ENCODE measurements at places on chromosomes 11 and 22.

GRCh38 chr11:36383195-36383594 is 87.1 kb downstream of the PRR5L start:
- DNase-seq: no peak

DNA sequence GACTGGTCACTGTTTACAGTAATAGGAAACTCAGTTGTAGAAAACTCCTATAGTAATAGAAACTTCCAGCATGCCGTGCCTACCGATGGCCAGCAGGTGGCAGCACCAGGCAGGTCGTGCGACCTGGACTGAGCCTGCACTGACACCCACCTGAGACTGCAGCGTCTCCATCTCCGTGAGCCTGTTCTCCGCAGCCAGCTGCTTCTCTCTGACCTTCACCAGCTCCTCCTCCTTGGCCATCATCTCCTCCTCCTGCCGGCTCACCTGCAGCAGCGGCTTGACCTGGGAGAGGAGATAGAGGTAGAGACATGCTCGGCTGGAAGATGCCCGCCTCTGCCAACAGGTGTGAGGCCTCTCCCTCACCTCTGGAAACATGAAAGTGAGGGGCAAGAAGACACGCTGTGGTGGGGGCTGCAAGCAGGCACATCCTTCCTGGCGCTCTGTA is 48.5 kb downstream of the APOL1 start:
- DNase-seq: peak; percentile 32

DNA sequence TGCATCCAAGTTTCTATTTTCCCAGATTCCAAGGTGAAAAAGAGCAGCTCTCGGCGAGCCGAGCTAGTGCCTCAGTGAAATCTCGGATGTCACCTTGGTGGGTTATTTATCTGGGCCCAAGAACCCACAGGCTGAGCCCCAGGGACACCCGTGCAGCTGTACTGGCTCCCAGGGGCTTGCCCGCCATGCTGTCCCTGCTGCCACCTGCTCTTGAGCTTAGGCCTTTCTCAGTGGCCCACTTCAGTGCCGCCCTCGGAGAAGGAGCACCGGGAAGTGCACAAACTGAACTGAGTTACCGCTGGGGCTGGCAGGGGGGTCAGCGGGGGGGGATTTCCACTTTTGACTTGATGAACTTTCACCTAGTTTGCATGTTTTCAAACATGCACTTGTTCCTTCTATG is 27.9 kb downstream of the CPT1A start:
- no peak for DNase-seq

- DNase-seq: no peak
Observed at GRCh38 chr22:23453277-23453676, 126.8 kb downstream of the IGLL1 start.

- no peak for DNase-seq
Observed at GRCh38 chr11:21988477-21988876, 204.4 kb upstream of the ANO5 start.

GRCh38 chr22:40818747-40819598 is at the start of gene SLC25A17:
TSS of gene SLC25A17 (minus strand) at chr22:40819346. CDS start at chr22:40819248, 98 bp downstream.
- peak; percentile 26 for DNase-seq

DNA sequence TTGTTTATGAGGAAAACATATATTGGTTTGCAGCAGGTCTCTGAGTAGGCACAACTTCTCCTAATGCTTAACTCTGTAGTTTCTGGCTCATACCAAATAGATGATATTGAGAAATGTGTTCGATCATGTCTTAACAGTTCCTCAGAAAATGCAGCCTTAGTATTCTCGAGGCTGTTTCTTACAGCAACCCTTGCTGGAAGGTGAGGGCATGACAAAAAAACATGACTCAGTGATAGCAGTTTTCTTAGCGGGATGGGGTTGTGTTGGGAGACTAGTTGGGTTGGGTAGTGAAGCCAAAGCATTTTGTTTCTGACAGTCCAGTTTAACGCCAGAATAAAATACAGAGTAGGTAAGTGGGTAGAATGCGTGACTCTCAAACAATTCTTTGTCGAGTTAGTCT is 94.7 kb upstream of the PARVA start:
- no peak for DNase-seq

DNA sequence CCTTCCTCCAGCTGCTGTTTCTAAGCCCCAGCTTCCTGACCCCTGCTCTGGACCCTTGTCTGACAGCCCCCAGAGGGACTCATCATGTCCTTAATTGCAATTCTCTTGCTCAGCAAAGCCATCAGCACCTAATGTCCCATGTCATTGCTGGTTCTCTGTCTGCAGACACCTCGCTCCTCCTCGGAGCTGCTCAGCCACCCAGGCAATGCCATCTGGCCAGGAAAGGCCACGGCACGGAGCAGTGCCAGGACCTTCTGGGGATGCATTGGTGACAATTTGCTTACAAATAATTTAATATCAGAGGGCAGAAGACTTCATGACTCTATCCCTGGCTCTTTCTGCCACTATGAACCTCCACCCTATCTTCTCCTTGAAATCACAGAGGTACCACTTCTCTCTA is 107.0 kb upstream of the THY1 start:
- DNase-seq: no peak

DNA sequence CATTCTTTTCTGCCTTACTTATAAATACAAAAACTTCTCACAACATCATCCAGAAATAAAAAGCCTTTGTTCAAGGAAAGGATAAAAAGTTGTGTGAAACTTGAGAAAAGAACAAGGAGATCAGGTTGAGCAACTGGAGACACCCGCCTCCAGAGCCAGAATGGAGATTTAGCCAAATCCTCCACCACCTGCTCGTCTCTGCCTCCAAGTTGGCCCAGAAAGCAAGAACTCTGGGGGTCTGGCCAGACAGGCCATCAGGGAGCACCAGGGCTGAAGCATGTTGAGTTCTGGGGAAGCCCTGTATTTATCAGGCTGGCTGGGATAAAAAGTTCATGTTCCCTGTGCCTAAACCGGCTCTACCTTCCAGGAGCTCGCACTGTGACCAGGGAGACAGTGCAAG is 14.9 kb downstream of the SMCO4 start:
- DNase-seq: no peak

DNA sequence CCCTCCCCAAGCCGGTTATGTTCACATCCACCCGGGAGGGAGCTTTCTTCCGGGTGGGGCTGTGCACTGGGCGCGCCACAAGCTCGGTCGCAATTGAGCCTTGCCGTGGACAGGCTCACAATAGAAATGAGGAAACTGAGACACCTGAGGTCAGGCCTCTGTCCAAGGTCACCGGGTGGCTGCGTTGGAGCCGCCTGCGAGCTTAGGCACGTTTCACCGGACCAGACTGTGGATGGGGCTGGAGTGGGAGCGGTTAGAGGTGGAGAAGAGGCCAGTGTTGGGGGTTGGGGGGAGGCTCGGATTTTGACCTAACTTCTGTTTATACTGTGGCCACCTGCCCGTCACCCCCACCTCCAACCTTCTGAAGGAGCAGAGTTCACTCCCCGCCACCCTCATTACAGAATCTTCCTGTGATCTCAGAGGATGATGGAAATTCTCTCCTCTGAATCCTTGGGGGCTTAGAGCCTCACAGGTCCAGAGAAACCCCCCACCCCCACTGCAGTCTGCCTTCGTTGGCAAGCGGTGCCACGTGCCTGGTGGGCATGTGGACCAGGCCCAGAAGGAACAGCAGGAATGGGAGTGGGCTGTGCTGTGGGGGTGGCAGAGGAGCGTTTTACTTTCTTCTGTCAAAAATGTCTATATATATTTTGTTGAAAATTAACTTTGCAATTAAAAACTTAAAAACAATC is 631 bp upstream of the NPTXR start:
- no peak for DNase-seq

DNA sequence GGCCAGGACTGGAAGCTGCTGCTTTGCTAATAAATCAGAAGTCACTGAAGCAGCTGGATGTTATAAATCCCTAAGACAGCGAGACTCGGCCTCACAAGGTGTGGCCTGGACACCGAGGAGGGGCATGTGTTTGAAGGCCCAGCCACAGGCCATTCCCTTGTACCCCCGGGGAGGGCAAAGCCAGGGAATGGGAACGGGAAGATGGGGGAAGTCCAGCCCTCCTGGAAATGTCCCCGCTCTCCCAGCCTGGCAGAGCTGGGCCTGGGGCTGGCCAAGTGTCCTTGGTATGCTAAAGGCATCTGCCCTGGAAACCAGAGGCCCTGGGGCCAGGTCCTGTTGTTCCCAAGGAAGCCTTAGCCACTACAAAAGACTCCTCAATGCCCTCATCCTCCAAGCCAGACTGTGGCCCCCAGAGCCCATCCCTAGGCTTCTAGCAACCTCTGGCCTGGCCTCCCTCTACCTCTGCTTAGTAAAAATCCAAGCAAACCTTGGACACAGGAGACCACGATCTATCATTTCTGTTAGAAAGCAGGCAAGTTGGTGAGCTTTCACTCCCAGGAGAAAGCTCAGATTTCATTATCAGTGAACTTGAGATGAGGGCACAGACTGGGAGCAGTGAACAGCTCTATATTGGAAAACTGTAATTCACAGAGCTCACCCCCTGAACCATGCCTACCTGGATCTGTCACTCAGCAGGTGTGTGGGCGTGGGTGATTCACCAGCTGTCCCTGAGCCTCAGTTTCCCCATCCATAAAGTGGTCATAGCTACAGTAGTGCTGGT is 11.0 kb downstream of the CHST1 start:
- no peak for DNase-seq

- no peak for DNase-seq
Observed at GRCh38 chr11:45048313-45048841, 97.7 kb upstream of the TP53I11 start.

DNA sequence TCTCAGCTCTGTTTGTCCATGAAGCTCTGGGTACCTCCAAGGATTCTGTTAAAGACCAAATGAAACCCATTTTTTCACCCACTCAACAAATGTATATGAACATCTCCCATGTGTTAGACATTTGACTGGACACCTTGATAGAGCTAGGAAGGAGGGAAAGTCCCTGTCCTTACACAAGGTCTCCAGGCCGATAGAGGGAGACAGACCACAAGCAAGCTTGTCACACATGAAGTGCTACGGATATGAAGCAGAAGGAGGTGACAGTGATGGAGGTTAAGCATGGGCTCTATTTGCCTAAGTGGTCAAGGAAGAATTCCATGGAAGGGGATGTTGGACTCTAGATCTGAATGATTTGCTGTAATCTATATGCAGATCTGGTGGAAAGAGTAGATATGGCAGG is 138.5 kb downstream of the MYO18B start:
- DNase-seq: no peak

DNA sequence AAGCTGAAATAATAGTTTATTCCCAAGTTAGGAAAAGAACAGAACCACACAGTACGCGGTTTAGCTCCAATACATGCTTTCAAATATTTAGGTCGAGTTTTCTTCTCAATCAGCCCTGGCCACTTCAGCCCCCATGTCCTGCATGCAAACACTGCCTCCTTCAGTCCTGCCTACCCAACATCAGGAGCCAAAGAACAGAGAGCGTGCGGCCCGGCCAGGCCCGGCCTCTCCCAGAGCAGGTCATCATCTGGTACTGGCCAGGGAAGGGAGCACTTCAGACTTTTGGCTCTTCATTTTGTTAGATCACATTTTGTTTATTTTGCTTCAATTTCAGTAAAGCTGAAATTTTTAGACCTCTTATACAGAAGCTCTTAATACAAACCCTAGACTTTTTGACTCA is 6.7 kb downstream of the BRD1 start:
- no peak for DNase-seq
